ENCODE measurements at places on chromosomes 13 and 19.
A peak's percentile ranks its signal among the peaks of the same experiment; 100 is the strongest.

GRCh38 chr13:51645154-51645650 lies 60.9 kb downstream of the WDFY2 start:
- DNase-seq: peak; percentile 89

DNA sequence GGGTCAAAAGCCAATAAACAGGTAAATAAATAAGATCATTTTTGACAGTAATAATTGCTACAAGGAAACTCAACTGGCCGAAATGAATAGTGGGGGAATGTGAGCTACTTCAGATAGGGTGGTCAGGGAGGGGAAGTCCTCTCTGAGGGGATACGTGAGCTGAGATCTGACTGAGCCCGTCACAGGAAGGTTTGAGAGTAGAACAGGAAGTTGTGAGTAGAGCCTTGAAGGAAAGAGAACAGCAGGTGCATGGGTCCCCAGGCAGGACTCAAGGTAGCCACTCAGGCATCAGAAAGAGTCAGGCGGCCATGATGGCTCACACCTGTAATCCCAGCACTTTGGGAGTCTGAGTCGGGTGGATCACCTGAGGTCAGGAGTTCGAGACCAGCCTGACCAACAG lies 6.3 kb downstream of the IRGQ start:
- no peak for DNase-seq

DNA sequence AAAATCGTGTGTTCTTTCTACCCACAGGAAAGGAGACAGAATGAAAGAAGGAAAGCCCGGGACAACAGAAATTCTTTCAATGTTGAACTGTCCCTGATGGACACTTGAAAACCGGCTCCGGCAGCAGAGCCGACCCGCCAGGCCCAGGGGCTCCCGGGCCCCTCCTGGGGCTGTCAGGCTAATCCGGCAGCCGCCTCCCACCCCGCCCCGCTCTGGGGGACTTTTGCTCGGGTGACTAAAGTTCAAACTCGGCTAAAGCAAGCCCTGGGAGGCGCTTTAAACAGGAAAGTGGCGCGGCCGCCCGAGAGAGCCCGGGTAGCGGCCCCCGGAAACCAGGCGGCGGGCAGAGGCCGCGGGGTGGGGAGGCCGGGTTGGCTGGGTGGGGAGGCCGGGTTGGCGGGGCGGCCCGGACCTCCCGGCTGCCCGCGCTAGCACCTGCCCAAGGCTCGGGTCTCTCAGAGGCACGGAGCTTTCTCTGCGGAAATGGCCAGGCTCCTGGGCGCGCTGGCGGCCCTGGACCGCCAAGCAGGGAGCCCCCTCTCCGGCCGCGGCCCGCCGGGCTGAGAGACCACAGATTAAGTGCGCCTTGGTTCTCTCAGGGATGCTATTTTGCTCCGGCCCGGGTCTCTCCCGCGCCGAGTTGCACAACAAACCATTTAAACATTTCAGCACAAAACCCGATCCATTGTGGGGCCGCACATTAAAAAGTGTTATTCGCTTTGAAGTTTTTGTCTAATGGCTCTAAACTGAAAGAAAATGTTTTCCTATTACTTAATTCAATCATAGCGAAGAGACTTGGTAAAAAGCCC lies 2.6 kb upstream of the GSX1 start:
- DNase-seq: no peak

DNA sequence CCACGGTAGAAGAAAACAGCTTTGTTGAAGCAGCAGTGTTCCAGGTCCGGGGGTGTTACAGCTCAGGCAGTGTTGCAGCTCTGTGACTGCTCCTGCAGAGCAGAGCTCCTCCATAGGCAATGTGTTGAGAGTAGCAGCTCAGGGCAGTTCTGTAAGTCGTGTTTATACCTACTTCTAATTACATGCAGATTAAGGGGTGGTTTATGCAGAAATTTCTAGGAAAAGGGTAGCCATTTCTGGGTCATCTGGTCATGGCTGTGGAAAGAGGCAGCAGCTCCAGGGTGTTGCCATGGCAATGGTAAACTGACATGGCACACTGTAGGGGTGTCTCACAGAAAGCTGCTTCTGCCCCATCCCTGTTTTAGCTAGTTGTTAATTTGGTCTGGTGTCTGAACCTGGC lies 316.4 kb downstream of the GPC5 start:
- no peak for DNase-seq

DNA sequence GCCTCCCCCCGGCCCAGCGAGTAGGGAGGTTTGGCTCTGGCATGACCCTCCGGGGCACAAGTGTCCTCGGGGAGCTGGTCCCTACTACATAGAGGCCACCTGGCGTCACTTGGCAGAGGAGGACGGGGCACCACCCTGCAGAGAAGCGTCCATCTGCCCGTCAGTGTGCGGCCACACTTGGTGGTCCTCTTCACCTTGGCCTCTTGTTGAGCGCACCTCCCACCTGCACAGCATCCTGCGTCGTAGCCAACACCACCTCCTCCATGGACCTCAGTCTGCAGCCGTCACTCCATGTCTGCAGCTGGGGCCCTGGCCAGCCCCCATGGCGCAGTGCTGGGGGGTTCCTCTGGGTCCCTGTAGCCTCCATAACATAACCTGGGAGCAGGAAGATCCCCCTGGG lies 35.1 kb downstream of the MCF2L start:
- no peak for DNase-seq

Data from hematopoietic multipotent progenitor cell (in vitro differentiated cells).